Fibroblast of skin of left biceps (primary cell): ENCODE measurements at places on chromosomes 2 and 18.

DNA sequence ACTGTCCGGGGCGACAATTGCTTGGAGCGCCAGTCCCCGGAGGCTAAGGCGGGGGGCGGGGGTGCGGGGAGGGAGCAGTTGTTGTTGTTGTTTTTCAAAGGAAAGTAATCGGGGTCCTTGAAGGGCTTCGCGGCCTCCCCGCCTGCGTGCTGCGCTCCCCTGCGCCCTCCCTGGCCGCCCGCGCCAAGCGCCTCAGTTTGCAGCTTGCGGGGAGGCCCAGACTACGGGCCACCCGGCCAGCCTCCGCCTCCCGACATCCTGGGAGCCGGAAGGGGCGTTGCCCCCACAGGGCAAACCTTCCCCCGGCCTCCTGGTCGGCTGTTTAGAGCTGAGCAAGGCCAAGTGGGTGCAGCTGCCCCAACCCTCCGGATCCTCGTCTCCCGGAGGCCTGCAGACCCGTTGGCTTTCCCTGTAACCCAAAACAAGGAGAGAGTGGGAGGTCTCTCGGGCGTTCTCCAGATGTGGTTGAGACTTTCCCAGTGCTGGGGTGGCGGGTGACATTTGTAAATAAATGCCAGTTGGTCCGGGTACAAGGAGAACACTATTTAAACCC, 3.7 kb upstream of the SIX3 start:
- no peak for DNase-seq

DNA sequence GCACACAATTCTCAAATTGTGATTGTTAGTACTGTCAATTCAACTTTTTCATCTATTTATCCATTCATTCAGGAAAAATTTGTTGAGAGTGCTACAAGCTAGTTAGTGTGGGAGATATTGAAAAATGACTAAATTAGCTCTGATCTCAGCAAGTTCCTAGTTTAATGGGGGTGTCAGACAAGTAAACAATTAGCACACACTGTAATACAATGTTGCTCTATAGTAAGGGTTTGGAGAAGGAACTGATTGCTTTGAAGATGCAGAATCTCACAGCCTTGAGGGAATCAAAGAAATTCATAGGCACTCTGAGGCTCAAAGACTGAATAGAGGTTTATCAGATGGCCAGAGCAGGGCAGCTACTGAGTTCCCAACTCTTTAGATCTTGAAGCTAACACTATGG, 6.8 kb upstream of the CCNYL1 start:
- no peak for DNase-seq

DNA sequence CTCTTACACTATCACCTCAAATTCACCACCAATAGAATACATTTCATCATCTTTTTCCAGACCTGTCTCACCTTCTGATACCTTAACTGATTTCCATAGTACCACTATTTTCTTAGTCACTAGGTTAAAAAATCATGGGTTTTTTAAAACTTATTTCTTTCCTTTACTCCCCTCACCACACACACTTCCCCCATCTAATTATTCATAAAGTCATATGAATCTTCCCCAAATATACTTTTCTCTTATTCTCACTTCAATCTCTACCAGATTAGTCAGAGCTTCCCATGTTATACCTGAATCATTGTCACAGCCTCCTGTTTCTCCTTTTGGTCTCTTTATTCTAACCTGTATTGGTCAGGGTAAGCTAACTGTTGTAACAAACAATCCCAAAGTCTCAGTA, 696.3 kb downstream of the BCL11A start:
- no peak for DNase-seq

- DNase-seq, result no peak
Measured at GRCh38 chr18:28174181-28174905, 2.6 kb downstream of the CDH2 start.

GRCh38 chr18:78868330-78869316, 111.0 kb upstream of the SALL3 start:
- DNase-seq, result no peak

DNA sequence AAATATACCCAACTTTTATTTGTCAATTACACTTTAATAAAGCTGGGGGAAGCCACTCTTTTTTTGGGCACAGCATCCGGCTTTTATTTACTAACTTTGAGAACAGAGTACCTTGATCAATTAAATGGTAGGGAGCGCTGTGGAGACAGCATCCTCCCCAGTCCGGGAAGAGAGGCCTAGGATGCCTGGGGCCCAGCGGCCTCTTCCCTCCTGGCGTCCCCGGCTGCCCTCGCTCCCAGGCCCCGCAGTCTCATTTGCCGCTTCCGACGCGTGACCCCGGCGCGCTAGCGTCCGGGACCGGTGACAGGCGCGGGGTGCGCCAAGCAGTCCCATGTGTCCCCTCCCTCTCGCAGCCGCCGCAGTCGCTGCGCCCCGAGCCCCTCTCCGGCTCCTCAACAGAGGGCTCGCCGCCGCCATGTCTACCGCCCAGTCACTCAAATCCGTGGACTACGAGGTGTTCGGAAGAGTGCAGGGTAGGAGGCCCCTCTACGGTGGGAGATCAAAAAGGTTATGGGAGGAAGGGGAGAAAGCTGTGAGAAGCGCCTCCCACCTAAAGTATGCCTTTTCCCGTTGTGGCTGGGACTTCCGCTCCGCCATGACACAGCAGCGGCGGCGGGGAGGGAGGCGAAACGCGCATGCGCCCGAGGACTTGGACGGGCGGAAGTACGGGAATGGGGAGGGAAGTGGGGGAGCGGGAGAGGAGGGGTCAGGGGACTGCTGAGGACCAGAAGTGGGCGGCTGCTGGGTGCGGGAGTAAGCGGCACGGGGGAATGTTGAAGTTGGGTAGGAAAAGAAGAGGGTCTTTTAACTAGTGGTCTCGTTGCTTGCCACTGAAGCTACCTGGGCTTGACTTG, at the start of gene ACYP2:
Gene ACYP2, plus strand, starts transcription at position 332 of the 854 bp plus-strand sequence.
- DNase-seq, result peak; percentile 87

GRCh38 chr2:238570391-238570790, 143.7 kb downstream of the ASB1 start:
- DNase-seq, result no peak

DNA sequence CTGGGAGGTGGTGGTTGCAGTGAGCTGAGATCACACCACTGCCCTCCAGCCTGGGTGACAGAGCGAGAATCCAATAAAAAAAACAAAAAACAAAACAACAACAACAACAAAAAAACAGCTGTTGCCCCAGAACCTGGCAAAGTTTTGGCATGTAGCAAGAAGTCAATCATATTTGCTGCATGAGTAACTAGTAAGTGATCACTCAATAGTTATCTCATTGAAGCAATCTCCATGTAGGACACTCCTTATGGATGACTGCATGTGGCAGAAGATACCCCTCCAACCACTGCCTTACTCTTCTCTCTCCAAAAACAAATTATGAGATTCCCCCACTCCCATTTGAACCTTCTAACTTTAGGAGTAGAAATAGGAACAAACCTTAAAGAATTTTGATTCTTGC, 113.7 kb downstream of the TTC27 start:
- no peak for DNase-seq

DNA sequence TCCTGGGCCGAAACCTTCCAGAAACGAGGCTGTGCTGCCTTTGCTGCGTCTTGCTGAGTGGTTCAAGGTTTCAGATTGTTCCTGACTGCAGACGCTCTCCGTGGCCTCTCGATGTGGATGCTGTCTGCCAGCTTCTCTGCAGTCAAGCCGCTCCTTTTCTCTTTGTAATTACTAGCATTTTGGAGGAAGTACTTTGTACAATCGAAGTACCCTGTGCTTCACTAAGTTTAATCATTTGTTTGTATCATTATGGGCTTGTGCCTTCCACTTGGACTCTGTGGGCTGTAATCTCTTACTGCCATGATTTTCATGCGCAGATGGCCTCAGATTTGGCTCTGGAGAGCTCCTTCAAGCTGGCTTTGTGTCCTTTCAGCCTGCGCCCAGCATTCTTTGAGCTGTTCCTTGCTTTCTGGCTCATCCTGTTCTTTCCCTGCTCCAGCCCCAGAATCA, 49.3 kb downstream of the TRAF3IP1 start:
- no peak for DNase-seq

GRCh38 chr2:85170938-85171475, 37.8 kb downstream of the TCF7L1 start:
- no peak for DNase-seq

DNA sequence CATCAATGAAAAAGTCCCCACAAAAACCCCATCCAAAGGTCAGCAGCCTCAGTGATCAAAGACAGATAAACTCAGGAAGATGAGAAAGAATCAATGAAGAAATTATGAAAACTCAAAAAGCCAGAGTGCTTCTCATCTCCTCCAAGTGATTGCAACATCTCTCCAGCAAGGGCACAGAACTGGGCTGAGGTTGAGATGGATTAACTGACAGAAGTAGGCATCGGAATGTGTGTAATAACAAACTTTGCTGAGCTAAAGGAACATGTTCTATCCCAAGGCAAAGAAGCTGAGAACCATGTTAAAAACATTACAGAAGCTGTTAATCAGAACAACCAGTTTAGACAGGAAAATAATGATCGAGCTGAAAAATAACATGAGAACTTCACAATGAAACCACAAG, 442.8 kb upstream of the SYT4 start:
- DNase-seq, result no peak

GRCh38 chr2:170360546-170361089, 182.7 kb downstream of the MYO3B start:
- DNase-seq, result no peak

GRCh38 chr2:75416420-75417342, 144.1 kb downstream of the EVA1A start:
- no peak for DNase-seq

- DNase-seq, result no peak
Measured at GRCh38 chr2:191675807-191676721, 1.9 kb upstream of the NABP1 start.

DNA sequence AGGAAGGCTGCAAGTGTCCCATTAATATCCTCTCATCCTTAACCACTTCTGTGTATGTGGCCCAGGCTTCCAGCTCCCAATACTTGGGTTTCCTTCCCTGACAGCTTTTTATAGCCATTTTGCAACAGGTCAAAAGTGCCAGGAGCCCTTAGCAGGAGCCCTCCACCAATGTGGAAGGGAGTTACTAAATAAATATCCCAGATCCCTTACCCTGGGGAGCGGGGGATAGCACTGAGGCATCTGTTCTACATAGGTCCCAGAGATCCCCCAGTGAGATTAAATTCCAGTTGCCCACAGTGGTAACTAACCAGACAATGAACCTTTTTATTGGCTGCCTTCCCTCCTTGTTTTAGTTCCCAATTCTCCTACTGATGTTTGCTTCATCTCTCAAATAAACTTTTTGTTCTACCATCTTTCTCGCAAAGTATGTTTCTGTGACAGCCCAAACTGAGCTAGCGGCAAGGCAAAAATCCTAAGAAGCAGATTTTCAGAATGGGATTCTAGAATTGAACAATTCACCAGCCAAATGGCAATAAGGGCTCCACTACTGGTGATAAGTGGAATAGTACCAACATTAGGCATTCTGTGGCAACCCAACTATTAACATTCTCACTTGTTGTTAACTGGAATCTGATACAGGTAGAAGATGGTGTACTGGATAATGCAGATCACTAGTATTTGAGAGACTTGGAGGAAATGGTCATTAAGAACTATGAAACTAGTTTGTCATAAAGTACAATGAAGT, 83.9 kb upstream of the MAPRE2 start:
- DNase-seq, result no peak

DNA sequence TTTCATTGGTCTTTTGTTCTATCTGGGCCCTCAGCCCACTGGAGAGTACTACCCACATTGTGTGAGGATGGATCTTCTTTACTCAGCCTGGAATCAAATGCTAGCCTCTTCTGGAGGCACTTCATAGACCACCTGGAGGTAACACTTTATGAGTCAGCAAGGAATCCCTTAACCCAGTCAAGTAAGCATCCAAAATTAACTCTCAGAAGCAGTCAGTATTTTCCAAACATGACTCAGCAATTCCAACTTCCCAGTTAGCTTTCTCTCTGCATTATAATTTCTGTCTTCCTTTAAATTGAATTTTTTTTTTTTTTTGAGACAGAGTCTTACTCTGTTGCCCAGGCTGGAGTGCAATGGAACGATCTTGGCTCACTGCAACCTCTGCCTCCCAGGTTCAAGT, 142.7 kb downstream of the ACKR3 start:
- DNase-seq, result peak; percentile 42
